ENCODE measurements at places on chromosomes 11 and 22.

- no peak for DNase-seq
Observed at GRCh38 chr11:46075168-46075567, 46.1 kb downstream of the PHF21A start.

GRCh38 chr11:5684036-5684645 lies 733 bp downstream of the TRIM5 start:
- DNase-seq: no peak

DNA sequence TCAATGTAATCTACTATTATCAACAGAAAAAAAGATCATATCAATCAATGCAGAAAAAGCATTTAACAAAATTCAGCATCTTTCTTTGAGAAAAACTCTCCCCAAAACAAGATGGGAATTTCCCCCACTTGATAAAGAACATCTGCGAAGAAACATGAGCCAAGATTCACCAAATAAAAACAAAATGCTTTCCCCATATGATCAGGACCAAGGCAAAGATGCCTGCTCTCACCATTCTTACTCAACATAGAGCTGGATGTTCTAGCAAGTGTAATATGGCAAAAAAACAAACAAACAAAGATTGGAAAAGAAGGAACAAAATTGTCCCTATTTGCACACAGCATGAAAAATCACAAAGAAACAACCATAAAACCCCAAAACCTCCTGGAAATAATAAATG lies 23.4 kb downstream of the SHANK2 start:
- DNase-seq: no peak

DNA sequence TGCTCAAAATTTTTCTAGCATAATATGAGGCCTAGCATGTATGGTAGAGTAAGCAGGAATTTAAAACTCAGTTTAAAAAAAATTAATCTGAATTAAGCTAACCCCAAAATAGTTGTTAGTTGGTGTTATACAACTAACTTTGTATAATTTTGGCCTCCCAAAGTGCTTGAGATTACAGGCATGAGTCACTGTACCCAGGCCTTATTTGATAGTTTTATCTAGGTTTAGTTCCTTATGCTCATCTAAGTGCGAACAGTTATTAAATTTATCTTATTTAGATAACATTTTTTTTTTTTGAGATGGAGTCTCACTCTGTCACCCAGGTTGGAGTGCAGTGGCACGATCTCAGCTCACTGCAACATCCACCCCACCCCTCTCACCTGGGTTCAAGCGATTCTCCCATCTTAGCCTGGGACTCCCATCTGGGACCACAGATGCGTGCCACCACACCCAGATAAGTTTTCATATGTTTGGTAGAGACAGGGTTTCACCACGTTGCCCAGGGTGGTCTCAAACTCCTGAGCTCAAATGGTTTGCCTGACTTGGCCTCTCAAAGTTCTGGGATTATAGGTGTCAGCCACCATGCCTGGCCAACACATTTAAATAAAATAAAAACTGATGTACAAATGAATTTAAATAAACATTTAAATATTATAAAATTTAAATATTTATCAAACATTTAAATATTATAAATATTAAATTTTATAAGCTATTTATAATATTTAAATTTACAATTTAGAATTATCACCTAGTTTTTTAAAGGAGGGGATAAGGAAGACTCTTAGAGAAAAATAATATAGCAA lies 7.5 kb downstream of the IL18 start:
- DNase-seq: no peak

DNA sequence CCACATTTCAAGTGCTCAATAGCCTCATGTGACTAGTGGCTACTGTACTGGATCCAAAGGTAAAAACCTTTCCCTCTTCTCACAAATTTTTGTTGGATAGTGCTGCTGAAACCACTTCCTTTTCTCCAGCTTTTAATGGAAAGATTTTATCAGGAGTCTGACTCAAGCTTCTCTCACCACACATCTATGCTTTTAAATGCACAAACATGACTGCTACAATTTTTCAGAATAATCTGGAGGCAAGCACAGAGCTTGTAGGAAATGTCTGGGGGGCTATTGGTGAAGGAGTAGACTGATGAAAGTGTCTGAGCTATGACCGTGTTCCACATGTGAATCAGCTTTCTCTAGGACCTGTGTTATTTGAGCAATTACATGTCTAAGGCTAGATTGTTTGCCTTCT lies 101.1 kb upstream of the FAT3 start:
- no peak for DNase-seq

DNA sequence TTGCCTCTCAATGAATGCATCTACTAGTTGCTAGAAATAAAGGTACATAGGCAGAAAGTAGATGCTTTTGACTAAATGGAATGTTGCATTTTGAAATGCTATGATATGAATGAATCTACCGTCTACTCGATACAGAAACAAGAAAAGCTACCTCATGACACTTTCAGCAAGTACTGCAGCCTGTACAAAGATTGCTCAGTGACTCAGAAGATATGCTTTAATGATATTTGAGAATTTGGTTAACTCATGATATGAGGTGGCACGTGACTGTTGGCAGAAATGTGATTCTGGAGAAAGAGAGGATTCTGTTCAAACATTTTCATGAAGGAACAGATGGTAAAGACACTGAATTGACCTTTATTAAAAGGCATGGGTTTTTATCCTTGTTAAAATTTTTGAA lies 76.0 kb downstream of the HSD17B12 start:
- DNase-seq: no peak

DNA sequence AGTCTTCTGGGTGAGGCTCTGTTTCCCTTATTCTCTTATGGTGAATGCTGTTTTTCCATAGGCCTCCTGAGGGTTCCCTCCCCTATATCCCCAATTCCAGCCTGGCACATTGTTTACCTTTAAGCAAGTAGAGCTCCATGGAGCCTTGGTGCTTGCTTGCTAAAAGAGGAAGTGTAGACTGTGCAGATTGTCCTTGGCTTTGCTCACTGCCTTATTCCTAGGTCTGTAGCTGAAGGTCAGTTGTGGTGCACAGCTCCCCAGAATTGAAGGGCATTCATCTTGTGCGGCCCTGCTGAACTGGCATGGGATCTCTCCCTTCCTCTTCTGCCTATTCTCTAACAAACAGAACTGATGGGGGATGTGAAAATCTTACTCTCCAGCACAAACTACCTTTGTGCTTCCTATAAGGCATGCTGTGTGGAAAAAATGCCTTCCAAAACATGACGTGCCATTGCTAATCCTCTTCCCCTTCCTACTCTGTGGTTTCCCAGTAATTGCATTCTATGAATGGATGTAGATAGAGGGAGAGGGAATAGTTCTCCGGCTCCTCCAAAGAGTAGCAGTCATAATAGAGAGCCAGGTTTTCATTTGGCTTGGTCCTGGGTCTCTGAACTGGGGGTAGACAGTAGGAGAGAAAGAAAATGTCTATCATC lies 34.2 kb upstream of the PLET1 start:
- no peak for DNase-seq

DNA sequence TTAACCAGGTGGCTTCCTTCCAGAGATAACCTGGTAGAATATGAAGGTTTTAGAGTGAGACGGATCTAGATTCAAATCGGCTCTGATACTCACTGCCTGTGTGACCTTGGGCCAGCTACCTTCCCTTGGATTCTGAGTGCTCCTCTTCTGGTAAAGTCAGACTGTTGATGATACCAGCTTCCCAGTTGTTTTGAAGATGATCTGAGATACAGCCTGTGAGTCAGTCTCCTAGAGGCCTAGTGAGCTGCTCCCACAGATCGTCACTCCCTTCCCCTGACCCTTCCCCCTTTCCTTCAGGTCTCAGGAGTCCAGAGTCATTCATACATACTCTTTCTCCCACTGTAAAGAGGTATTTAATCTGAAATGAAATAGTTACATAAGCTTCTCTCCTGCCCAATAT lies 207.8 kb downstream of the GRIK4 start:
- no peak for DNase-seq

DNA sequence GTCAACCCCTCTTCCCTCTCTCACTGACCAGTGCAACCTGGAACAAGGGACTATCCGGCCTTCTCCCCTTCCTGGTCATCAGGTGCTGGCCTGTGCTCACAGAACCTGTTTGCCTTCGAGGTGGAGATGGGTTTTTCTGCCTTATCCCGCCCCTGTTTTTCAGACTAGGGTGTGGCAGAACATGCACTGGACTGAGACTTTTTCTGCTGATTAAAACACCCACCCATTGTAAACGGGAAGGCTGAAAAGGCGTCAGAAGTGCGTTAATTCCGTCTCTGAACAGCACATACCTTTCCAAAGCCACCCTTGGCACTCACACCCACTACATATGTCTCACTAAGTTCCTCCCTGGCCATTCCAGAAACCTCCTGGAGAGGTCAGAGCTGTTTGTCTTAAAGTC lies 4.4 kb upstream of the B3GNT6 start:
- no peak for DNase-seq

DNA sequence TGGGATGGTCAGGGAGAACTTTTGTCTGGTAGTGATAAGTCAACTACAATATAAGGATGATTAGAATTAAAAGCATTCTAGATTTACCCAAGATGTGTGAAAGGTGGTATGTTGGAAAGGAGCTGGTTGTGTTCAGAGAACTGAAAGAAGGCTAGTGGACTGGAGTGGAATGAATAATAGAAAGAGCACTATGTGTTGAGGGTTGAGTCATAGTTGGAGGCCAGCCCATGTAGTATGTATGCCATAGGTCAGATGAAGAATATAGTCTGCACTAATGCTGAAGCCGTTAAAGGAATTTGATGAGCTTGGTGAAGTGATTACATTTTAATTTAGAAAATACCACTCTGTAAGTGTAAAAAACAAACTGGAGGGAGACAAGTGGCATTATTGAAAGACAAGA lies 514.1 kb downstream of the CNTN5 start:
- no peak for DNase-seq

DNA sequence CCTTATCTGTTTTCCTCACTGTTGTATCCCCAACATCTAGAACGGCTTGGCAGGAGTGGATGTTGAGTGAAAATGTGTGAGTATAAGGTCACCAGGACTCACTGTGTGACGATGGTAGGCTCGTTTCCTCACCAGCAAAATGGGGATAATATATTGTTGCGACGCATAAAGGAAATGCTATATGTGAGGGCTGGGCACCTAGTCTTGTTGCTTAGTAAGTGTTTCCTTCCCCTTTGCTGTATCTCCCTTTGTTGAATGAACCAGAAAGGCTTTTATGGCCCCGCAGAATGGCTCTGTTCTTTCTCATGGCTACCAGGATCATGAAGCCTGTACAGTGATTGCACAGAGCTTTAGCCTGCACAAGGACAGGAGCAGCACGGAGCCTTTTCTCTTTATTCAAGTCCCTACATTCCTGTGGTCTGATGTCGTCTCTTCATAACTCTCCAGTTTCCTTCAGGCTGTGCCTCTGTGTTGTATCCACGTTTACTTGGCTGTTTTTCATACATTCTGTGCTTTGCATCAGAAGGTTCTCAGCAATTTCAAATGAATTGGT lies 5.4 kb downstream of the TNRC6B start:
- no peak for DNase-seq

GRCh38 chr11:118921929-118922744 lies 3.6 kb downstream of the BCL9L start:
- DNase-seq: no peak

DNA sequence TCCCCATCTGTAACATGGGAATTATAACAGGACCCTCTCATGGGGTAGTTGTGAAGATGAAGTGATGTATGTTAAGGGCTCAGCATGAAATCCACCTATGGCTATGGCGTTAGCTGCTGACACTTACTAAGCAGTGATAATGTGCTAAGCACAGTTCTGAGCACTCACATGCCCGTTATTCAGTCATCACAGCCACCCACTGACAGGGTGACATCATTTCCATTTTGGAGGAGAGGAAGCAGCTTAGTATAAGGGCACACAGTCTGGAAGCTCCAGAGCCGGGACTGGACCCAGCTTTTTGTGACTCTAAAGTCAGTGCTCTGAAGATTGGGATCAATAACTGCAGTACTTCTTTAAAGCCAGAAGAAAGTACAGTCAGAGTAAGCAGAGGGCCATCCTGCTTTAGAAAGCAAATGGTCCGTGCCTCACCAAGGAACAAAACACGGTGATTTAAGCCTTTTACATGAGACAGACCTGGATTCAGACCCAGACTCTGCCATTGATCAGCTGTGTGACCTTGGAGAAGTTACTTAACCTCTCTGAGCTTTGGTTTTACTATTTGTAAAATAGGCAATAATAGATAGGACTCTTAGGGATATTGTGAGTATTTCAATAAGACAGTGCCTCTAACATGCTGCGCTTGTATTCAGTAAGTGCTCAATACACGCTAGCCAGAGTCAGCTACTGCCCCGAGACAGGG lies 61.5 kb downstream of the SGSM1 start:
- DNase-seq: no peak

- DNase-seq: no peak
Observed at GRCh38 chr11:20157728-20158127, 2.5 kb downstream of the DBX1 start.

DNA sequence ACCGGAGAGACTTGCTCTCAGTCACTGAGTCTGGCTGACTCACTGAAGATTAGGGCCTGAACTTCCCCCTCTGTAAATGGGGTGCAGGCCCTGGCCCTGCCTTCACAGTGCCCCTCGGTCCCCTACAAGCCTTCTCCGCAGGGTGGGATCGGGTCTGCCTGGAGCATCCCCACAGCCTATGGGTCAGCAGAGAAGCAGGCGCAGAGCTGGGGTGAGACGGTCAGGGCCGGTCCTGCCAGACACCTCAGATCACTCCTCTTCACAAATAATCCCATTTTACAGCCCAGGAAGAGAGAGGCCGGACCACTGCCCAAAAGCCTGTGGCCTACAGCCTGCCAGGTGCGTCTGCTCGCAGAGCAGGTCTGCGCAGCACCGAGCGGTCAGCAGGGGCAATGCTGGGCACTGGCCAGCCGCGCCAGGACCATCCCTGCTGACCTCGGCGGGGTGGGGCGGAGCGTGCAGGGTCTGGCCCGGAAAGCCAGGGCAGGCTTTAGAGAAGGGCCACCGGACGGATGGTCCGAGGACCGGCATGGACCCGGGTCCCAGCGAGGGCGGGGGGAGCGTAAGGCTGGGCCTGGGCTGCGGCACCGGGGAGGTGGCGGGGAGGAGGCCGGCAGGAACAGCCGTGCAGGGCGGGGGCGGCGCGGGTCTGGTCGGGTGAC lies 522 bp upstream of the SEPTIN5 start:
- DNase-seq: no peak

DNA sequence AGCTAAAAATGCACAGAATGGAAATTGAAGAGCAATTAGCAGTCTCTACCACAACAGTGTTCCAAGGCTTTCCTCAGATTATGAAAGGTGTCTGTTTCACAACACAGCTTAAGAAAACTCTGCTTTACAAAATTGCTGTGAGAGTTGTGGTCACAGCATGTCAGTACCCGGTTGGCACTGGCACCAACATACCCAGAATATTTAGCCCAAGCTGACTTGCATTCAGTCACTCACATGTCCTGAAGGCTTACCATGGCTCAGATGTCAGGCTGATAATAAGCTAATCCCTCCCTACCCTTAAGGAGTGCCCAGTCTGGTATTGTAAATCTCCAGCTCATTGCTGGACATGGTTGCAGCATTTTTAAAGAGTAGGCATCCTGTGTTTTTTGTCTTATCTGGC lies 14.9 kb downstream of the NCR3LG1 start:
- DNase-seq: no peak

GRCh38 chr11:117396970-117397369 lies 69.3 kb downstream of the CEP164 start:
- DNase-seq: no peak

DNA sequence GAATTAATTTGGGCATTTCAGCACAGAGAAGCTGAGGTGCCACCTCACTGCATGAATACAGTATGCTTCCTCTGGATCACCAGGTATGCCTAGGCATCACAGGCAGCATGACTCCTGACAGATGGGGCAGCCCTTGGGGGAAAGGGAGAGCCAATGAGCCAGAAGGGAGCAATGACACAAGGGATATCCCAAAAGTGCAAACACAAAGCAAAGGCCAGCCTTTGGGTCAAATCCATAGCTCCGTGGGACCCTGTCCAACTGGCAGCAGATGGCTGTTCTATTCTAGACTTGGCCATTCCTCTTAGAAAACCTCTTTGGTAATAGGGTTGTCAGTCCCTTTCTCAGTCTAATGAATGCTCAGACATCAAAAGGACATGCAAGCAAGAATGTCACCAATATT lies 73.3 kb downstream of the SERGEF start:
- no peak for DNase-seq

Data from NCI-H446 (cell line).